WTC11 (cell line): ENCODE measurements at places on chromosomes 12 and 14. TPM values are rescaled to one million over a fixed set of nuclear protein-coding genes. Genes with fewer than 3 reads are reported as not detected.

DNA sequence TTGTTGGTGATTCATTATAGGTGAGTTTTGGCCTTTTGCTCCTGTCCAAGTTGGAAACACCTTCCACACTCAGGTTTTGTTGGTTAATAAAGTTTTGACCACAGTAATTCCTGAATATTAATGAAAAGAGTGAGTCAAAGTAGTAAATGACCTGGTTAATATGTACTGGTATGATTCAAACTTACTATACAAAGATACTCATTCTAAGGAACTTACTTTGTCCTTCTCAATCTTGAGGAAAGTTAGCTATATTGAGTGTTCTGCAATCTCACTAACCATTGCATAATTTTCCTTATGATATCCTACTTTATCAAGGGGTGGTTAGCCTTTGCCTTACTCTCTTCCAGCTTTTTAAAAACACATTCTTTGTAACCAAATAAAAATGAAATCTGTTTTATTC, 20.9 kb upstream of the HECTD1 start:
- H3K27me3 ChIP-seq = no peaks in the 10 kb centered on the region
- DNase-seq = no peak
- H3K4me1 ChIP-seq = peaks cover 6% of the 10 kb centered on the region
- no peak overlapping the region for H3K27ac ChIP-seq
- H3K4me3 ChIP-seq = no peak overlapping the region

DNA sequence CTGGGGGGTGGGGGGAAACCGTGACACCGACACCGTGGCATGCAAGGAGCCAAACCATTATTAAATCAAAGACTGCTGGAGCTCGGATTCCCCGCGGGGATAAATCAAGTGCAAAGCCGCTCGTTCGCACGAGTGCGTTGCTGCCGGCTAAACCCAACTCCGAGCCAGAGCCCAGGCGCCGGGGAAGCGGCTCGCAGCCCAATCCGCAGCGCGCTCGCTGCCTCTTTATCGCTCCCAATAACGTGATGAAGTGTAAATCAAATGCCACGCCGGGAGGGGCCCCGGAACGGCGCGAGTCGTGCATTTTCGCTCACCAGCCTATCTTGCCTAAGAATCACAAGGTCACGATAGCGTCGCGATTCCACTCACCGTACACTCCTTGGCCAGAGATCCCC, 1.3 kb downstream of the MDGA2 start:
- peak; percentile 33 for DNase-seq
- peaks cover 3% of the 10 kb centered on the region; the same call in 1 of the 2 replicates for H3K36me3 ChIP-seq
- H3K4me1 ChIP-seq = peaks cover 13% of the 10 kb centered on the region
- H3K4me3 ChIP-seq = peak overlapping the region; percentile 81

DNA sequence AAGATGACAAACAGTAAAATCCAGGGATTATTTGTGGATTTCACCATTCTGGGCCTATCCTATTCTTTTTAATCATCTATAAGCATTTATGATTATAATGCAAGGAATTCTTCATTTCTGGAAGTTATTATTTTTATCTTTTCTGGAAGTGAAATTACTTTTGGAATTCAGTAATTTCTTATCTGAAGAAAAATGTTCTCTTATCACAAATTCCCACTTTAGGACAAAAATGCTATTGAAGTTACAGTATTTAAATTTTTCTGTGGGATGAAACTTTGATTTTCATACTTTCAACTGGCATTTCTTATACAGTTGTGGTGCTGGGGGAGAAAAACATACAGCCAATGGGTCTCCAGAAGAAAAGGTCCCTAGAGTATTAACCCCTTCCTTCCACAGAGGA, 96.0 kb downstream of the CAND1 start:
- peaks cover 10% of the 10 kb centered on the region for H3K4me1 ChIP-seq
- no peak for DNase-seq
- peaks cover 23% of the 10 kb centered on the region for H3K36me3 ChIP-seq
- no peaks in the 10 kb centered on the region for H3K27me3 ChIP-seq
- H3K4me3 ChIP-seq = no peak overlapping the region

DNA sequence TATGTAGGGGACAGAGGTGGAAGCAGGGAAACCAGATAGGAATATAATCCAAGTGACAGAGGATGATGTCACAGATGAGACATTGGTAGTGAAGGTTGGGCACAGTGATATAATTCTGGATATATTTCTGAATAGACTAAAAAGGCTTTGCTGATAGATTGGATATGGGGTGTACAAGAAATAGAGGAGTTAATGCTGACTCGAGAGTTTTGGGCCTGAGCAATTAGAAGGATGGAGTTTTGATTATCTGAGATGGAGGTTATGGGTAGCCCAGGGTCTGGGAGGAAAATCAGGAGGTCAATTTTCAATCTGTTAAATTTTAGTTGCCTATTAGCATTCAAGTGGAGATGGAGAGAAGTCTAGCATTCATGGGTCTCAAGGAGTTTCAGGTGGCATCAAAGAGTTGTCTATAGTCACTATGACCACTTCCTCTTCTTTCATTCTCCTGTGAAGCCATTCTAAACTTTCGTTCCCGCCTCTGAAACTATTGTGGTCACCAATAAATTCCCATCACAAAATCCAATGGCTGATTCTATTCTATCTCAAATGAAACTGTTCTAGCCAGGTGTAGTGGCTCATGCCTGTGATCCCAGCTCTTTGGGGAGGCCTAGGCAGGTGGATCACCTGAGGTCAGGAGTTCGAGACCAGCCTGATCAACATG, 10.6 kb upstream of the ANO6 start:
- H3K27me3 ChIP-seq = no peaks in the 10 kb centered on the region
- H3K36me3 ChIP-seq = no peaks in the 10 kb centered on the region
- no peak overlapping the region for H3K4me3 ChIP-seq
- H3K4me1 ChIP-seq = 0 out of 2 replicates have a peak, but pooled peaks cover 3% of the 10 kb centered on the region

DNA sequence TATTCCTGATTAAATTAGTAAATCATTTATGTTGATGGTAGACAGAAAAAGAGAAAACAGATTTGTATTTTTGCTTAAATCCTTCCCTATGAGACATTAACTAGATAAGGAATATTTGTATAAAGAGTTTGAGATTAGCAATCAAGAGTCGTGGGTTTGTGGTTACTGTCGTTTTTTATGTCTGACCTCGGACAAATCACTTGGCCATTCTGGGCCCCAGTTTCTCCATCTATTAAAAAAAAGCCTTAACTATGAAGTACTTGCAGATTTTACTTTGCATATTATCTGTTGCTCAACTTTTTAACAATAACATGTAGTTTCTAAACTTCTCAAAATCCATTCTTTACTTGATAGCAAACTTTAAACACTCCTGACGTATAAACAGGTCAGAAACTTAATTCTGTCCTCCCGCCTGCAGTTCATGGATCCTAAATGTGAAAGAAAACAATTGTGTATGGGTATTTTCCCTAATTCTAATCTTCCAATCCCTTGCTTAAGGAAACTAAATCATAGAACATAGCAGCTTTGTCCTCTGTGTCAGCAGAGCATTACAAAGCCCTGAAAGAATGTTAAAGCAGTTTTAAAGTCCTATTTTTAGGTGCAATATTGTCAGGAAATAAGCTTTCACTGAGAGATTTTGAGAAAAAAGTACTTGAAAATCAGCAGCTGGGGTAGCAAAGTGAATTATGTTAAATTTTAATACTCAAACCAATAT, 118.2 kb downstream of the GPR135 start:
- H3K4me3 ChIP-seq = no peak overlapping the region
- H3K27ac ChIP-seq = no peak overlapping the region
- peaks cover 7% of the 10 kb centered on the region; the same call in 1 of the 2 replicates for H3K36me3 ChIP-seq

- H3K4me3 ChIP-seq = no peak overlapping the region
- no peaks in the 10 kb centered on the region for H3K27me3 ChIP-seq
- H3K36me3 ChIP-seq = peaks cover 50% of the 10 kb centered on the region
- peaks cover 24% of the 10 kb centered on the region for H3K4me1 ChIP-seq
These were observed 34.6 kb downstream of the EP400 start for GRCh38 chr12:131984334-131984733.

GRCh38 chr14:29223947-29224346, 457.4 kb downstream of the FOXG1 start:
- H3K27me3 ChIP-seq = 0 out of 2 replicates have a peak, but pooled peaks cover 3% of the 10 kb centered on the region
- H3K4me1 ChIP-seq = no peaks in the 10 kb centered on the region
- DNase-seq = no peak
- H3K4me3 ChIP-seq = no peak overlapping the region
- no peak overlapping the region for H3K27ac ChIP-seq

Gene KRT72
- 0.11 TPM in 1 of 3 replicates, not detected in the others for total RNA-seq

Gene DEGS2
- 0.53 to 1.6 TPM (median 0.55 TPM) in 3 replicates for total RNA-seq

DNA sequence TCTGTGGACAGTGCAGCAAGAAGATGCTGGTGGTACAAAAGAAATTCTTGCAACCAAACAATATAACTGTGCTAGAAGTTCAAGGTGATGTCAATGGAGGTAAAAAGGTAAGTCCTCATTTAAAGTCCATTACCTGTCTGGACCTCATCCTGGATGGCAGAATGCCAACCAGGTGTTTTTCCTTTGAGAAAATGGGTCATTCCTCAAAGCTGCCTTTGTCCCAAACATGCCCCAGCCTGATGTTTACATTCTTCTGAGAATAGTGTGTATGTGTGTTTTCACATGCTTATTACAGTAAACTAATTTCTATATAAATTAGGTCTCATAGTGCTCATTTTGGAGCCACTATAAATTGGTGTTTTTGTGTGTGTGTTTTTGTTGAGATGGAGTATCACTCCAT, 24.9 kb downstream of the ACTR6 start:
- H3K27ac ChIP-seq = no peak overlapping the region
- H3K36me3 ChIP-seq = peaks cover 25% of the 10 kb centered on the region
- DNase-seq = no peak
- no peaks in the 10 kb centered on the region for H3K4me1 ChIP-seq

Gene SAMD4A
- total RNA-seq = 5.2 to 6.0 TPM (median 5.3 TPM) in 3 replicates

DNA sequence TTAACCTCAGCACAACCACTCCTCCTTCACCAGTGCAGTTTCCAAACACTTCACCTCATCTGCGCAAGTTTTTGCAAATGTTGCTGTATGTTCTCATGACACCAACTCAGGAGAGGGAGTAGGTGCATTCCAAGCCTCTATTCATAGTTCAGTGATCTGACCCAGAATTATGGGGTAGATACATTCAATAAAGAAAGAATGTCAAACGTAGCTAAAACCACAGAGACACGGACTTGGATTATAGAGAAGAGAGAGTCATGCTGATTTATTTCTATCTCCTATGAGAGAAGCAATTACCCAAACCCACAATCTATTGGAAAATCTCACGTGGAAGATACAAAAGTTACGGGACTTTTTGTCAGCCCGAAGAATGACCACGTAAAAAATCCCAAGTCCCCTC, 1006.0 kb upstream of the TMEM132C start:
- no peak overlapping the region for H3K4me3 ChIP-seq

Gene PLBD1
- total RNA-seq = 31.8 to 49.6 TPM (median 32.1 TPM) in 3 replicates

- peaks cover 10% of the 10 kb centered on the region for H3K36me3 ChIP-seq
- H3K4me1 ChIP-seq = peaks cover 51% of the 10 kb centered on the region
- H3K4me3 ChIP-seq = no peak overlapping the region
These were observed 7.8 kb downstream of the GALNT6 start for GRCh38 chr12:51383269-51383905.

GRCh38 chr12:3753544-3754284, 805 bp upstream of the CRACR2A start:
- peaks cover 29% of the 10 kb centered on the region for H3K27me3 ChIP-seq
- peak overlapping the region; percentile 59 for H3K4me3 ChIP-seq
- DNase-seq = no peak
- peaks cover 8% of the 10 kb centered on the region for H3K4me1 ChIP-seq
- H3K27ac ChIP-seq = no peak overlapping the region

Gene CNIH1
- 80.7 to 93.9 TPM (median 90.8 TPM) in 3 replicates for total RNA-seq

Gene MLXIP
- total RNA-seq = 40.5 to 49.4 TPM (median 44.4 TPM) in 3 replicates

Gene KLRK1
- total RNA-seq = 0.15 to 0.23 TPM in 2 of 3 replicates, not detected in the other

Gene KLRD1
- 0.16 to 0.71 TPM (median 0.55 TPM) in 3 replicates for total RNA-seq

Gene NDRG2
- 28.5 to 32.2 TPM (median 30.1 TPM) in 3 replicates for total RNA-seq

- no peak overlapping the region for H3K4me3 ChIP-seq
- no peaks in the 10 kb centered on the region for H3K27me3 ChIP-seq
- H3K4me1 ChIP-seq = peaks cover 33% of the 10 kb centered on the region
- no peak for DNase-seq
- H3K36me3 ChIP-seq = no peaks in the 10 kb centered on the region
These were observed 202.3 kb downstream of the NUAK1 start for GRCh38 chr12:105936496-105936895.

DNA sequence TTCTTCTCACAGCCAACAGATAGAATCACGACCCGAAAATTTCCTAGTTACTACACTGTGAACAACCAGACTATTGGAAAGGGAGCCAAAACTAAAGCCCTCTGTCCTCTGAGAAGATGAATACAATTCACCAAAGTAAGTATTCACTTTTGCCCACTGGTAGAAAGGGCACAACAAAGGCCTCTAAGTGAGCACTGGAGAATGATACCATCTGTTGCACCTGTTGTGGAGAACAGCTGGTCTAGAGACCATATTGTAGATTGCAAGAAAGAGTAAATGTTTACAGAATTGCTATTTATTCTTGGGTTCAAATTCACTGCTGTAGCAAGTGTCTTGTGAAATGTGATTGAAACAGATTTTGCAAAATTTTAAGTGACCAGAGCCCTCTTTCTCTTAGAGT, 46.9 kb upstream of the ANO6 start:
- H3K36me3 ChIP-seq = peaks cover 2% of the 10 kb centered on the region
- no peaks in the 10 kb centered on the region for H3K27me3 ChIP-seq
- H3K27ac ChIP-seq = no peak overlapping the region

GRCh38 chr12:77471801-77472200, 358.9 kb upstream of the NAV3 start:
- DNase-seq = no peak
- H3K27ac ChIP-seq = no peak overlapping the region
- H3K4me1 ChIP-seq = 0 out of 2 replicates have a peak, but pooled peaks cover 2% of the 10 kb centered on the region
- no peak overlapping the region for H3K4me3 ChIP-seq
- H3K27me3 ChIP-seq = no peaks in the 10 kb centered on the region

DNA sequence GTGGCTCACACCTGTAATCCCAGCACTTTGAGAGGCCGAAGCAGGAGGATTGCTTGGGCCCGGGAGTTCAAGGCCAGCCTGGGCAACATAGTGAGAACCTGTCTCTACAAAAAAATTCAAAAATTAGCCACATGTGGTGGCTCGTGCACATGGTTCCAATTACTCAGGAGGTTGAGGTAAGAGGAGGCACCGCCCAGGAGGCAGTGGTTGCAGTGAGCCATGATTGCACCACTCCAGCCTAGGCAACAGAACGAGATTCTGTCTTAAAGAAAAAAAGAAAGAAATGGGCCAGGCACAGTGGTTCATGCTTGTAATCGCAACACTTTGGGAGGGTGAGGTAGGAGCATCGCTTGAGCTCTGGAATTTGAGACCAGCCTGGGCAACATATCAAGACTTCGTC, 33.5 kb downstream of the MAP1LC3B2 start:
- no peaks in the 10 kb centered on the region for H3K36me3 ChIP-seq
- H3K4me1 ChIP-seq = peaks cover 14% of the 10 kb centered on the region
- DNase-seq = no peak

DNA sequence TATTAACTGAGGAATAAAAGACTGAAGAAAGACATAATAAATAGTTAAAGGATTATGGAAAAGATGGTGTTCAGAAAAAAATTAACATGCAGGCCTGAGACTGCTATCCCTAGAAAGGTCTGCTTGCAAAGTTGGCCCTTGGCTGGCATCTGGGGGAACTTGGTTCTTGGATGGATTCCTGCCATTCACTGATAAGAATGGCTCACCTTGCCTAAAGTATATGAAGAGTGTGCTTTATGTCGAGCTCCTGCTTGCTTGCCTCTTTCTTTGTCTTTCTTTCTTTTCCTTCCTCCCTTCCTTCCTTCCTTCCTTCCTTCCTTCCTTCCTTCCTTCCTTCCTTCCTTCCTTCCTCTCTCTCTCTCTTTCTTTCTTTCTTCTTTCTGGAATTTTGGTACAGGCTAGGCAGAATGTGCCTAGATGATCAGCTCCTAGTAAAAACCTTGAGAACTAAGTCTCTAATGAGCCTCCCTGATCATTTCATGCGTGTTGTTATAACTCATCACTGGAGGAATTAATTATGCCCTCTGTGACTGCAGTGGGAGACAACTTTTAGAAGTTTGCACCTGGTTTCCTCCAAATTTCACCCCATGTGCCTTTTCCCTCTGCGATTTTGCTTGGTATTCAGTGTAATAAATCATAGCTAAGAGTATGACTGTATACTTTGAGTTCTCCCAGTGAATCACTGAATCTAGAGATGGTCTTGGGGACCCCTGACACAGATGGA, 44.7 kb downstream of the IFT81 start:
- no peak for DNase-seq
- no peak overlapping the region for H3K4me3 ChIP-seq
- H3K4me1 ChIP-seq = peaks cover 17% of the 10 kb centered on the region
- H3K36me3 ChIP-seq = peaks cover 11% of the 10 kb centered on the region
- H3K27ac ChIP-seq = 0 out of 2 replicates have a peak overlapping the region, but pooled peaks have one; percentile 27
